ENCODE measurements at places on chromosomes 2 and 18.

DNA sequence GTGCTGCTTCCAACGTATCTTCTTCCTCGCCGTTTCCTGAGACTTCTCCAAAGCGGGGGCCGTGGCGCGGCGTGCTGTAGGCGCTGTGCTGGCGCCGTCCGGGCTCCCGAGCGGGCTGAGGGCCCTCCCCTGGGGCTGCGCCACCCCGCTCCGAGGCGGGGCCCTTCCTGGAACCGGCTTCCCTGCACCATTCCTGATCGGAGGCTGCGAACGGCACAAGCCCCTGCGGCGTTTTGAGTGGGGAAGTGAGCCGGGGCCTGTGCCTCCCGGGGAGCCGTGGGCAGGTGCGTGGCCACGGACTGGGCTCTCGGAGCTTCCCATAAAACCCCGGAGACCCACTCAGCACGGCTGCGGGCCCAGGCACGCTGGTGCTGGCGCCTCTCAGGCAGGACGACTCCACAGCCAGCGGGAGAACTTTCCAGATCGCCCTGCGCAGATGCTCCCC lies 74.7 kb downstream of the PSMG2 start:
- no peak for DNase-seq

- DNase-seq, result no peak
These were observed 385.9 kb downstream of the TXNL1 start for GRCh38 chr18:56252456-56252855.

DNA sequence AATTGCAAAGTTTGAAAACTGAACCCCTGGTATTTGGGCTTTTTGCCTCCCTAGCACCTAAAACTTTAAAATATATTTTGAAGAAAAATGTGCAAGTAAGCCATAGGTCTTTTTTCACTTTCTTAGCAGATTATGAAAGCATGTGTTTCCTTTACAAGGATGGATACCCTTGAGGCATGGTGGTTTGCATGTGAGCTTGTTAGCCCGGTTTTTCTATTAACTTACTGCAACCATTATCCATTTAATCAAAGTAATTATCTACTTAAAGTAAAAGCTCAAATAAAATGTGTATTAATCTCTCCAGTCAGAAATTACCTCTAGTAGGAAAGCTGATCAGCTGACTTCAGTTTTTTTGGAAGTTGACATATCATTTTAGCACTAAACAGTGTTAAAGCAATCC lies 140.6 kb downstream of the EML6 start:
- no peak for DNase-seq

- no peak for DNase-seq
These were observed 122.2 kb downstream of the RBMS1 start for GRCh38 chr2:160371251-160372009.

DNA sequence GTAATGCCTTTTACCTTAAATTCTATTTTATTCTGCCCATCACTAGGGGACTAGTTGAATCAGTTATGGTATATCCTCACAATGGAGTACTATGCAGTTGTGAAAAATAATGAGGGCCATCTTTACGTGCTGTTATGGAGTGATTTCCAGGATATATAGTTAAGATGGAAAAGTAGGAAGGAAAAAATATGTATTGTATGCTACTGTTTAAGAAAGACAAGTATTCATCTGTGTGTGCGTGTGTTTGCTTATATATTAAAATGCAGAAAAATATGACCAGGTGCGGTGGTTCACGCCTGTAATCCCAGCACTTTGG lies 32.5 kb upstream of the MRPL33 start:
- no peak for DNase-seq

GRCh38 chr18:48030616-48031480 lies 100.4 kb upstream of the SMAD2 start:
- DNase-seq, result no peak

- DNase-seq, result no peak
These were observed 76.5 kb downstream of the KCTD1 start for GRCh38 chr18:26471826-26472225.

DNA sequence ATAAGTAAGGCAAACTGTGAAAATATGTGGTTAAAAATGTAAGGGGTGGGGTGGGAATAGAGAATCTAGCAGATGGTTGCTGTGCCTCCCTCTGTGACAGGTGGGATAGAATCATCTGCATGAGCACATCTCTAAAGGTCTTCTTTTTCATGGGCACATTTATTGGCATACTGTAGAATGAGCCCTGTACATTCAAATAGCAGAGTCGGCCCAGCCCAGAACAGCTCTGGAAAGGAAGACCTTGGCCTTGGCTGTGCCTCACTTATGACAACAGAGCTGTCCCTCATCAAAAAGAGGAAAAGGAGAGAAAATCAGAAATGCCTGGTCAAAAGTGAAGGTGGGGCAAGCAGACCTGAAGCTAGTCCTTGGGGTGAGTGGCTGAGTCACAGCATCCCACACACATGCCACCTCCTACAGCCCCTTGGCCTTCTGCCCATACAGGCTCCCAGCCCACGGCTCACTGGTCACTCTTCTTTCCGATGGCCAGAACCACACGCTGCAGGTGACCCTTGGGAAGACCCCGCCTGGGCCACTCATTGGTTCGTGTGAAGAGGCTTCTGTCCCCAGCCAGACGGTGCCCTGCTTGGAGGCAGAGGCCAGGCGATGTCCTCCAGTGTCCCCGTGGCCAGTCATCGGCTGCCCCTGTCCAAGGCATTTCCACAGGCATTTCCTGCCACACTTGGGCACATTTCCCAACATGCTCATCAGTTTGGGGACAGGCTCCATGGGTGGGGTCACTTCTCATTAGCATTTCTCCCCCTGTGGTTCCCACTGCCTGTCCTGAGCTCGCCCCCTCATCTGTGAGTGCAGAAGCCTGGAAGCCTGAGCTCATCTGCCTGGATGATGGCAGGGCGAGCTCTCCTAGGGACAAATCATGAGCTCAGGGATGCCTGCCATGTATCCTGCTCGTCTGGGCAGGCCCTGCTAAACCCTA lies 113.6 kb downstream of the MCFD2 start:
- no peak for DNase-seq

DNA sequence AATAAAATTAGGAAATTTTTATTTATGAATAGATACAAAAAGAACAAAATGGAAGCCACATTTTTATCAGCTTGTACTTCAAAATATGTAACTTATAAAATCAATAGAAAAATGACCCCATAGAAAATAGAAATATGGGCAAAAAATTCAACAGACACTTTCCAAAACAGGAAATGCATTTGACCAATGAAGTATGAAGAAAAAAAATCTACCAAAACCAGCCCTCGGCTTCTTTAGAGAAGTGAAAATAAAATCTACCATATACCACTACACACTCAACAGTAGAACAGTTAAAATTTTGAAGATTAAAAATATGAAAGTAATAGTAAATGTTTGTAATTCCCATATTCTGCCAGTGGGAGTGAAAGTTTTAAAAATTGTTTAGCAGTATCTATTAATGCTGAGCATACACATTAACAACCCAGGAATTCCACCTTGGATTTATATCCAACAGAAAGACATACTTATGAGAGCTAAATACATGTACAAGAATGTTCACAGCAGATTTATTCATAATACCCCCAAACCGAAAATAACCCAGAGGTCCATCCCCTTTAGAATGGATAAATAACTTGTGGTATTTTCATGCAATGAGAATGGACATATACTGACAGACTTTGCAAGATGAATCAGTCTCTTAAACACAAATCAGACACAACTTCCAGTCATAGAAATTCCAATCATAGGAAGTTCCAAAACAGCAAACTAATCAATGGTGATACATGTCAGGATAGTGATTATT lies 318.0 kb downstream of the FIGN start:
- DNase-seq, result no peak

DNA sequence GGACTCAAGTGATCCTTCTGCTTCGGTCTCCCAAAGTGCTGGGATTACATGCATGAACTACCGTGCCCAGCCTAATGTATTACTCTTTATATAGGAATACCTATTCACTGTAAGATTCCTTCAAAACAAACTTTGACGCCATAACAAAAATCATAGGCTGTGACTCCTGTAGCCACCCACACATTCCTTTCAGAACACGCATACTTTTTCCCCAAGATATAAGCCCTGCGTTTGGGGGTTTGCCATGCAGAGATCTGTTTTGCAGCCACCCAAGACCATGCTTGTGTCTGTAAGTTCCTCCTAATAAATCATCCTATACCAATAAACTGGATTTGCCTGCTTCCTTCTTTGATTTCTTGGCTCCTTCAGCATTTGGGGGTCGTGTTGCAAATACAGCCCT lies 46.0 kb upstream of the STON1 start:
- DNase-seq, result no peak

GRCh38 chr2:240462707-240463273 lies 27.3 kb downstream of the GPC1 start:
- no peak for DNase-seq

- no peak for DNase-seq
These were observed 71.4 kb downstream of the KLHL29 start for GRCh38 chr2:23456396-23456795.

- DNase-seq, result no peak
These were observed 53.7 kb downstream of the APLF start for GRCh38 chr2:68521037-68521436.

GRCh38 chr18:53153281-53153680 lies 813.3 kb downstream of the DCC start:
- no peak for DNase-seq

DNA sequence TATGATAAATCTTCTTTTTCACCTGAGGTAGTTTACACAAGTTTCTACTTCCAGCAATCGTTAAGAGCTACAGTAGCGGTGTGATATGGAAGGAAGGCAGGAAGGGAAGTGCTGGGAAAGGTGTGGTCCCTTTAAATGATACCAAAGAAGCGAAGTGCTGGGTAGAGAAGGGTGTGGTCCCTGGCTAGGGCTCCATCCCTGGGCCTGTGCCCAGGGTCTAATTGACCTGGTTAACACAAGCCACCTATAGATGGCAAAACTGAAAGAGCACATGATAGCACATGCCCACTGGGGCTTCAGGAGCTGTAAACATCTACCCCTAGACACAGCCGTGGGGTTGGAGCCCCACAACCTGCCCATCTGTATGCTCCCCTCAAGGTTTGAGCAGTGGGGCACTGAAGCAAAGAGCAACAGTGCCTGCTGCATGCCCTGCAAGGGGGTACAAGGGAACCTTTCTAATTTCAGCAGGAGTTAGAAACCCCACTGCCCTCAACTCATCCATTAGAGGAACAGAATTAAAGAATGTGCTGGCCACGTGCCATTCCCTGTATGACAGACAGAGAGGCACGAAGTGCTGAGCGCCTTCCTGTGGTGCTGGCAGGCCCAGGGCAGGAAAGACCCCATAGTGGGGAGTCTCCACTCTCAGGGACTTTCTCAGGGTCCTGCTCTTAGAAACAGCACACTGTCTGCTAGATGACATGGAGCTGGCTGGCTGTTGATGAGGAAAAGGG lies 153.1 kb upstream of the LMAN1 start:
- DNase-seq, result no peak

GRCh38 chr2:151560289-151560688 lies 150.6 kb downstream of the RIF1 start:
- DNase-seq, result no peak

- no peak for DNase-seq
These were observed 36.3 kb upstream of the SMAD7 start for GRCh38 chr18:48986851-48987761.

- no peak for DNase-seq
These were observed 11.0 kb downstream of the TTN start for GRCh38 chr2:178796079-178796677.

DNA sequence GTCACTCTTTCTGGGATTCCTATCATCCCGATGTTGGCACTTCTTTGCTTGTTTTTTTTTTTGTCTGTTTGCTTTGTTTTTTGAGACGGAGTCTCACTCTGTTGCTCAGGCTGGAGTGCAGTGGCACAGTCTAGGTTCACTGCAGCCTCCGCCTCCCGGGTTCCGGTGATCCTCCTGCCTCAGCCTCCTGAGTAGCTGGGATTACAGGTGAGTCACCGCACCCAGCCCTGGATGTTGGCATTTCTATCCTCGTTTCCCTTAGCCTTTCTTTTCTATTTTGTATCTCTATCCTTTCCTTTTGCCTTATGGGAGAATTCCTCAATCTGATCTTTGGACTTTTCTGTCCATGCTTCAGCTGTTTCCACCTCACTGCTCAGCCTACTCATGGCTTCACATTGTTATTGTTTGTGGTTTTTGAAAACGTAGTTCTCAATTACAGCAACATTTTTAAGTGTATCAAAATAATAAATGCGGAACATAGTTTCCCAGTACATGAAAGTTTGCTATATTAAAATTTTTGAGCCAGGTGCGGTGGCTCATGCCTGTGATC lies 62.1 kb upstream of the ZNF516 start:
- DNase-seq, result no peak

DNA sequence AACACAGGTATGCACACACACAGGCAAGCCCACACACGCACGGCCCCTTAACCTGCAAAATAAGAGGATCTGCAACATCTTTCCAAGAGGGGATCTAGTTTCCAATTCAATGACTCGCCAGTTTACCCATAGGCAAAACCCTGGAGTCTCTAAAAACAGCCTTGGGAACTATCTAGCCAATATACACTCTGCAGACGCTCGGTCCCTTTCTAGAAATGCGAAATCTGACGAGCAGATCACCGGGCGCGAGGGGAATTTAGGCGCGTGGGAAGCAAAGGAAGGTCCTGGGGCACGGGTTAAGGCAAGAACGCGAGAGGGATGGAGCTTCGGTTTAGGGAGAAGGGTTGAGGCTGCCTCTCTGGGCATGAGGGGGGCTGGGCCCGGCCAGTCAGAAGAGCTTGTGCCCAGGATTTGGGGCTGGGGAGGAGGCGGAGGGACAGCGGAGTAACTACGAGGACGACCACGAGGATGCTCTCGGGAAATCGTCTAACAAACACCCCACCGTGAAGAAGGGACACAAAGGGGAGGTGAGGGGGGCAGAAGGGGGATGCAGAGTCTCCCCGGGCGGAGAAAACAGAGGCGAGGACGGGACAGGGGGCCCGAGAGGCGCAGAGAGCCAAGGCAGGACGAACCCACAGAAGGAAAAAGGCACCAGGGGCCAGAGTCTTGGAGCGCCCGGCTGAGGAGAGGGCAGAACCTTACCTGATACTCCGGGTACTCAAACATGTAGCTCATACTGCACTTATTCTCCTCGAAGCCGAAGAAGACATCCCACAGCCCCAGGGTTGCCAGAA lies 542 bp downstream of the PGAP1 start:
- peak; percentile 4 for DNase-seq

- no peak for DNase-seq
These were observed 54.1 kb downstream of the CDC42EP3 start for GRCh38 chr2:37617119-37617892.

DNA sequence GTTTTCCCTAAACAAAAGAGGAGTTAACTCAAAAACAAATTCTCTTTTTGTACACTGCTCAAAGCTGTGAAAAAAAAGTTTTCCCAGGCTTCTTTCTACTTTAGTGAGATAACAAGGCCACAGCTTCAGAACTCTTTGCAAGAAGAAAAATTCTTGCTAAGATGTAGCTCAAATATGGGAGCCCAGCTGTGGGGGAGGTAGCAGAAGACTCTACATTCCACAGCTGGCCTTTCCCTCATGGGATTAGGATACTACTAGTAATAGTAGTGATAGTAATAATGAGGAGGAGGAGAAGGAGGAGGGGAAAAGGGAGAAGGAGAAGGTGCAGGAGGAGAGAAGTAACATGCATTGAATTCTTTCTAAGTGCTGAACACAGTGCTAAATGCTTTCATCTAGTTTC lies 19.2 kb upstream of the CERS6 start:
- no peak for DNase-seq

- DNase-seq, result no peak
These were observed 266.0 kb downstream of the ALPK2 start for GRCh38 chr18:58362829-58363271.

All from T-helper 9 cell (primary cell).